ENCODE measurements at places on chromosomes 6 and 20.
A peak's percentile ranks its signal among the peaks of the same experiment; 100 is the strongest.

- DNase-seq: peak; percentile 87
These were observed 399.9 kb upstream of the MARCKS start for GRCh38 chr6:113457198-113457597.

GRCh38 chr6:9360881-9361280 is 925.5 kb upstream of the SLC35B3 start:
- no peak for DNase-seq

- DNase-seq: no peak
These were observed 57.8 kb upstream of the KLHL31 start for GRCh38 chr6:53723331-53723730.

DNA sequence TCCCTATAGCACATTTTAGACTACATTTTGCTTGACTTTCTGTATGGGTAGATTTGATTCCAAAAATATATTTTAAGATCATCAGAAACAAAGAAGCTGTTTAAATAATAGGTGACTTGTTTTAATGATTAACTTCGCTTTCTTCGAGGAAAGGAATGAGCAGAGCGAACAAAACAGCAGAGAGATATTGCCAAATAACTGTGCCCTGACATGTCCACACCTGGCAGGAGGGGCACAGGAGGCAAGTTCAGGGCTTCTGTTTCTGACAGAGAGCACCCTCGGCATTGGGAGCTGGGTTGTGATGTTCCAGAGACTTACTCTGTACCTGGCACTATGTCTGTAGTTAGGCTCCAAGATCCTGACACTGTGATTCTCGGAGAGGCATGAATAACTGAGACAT is 155.7 kb upstream of the SASH1 start:
- no peak for DNase-seq

- DNase-seq: peak; percentile 67
These were observed 143.4 kb downstream of the ADGRB3 start for GRCh38 chr6:68778356-68779020.

DNA sequence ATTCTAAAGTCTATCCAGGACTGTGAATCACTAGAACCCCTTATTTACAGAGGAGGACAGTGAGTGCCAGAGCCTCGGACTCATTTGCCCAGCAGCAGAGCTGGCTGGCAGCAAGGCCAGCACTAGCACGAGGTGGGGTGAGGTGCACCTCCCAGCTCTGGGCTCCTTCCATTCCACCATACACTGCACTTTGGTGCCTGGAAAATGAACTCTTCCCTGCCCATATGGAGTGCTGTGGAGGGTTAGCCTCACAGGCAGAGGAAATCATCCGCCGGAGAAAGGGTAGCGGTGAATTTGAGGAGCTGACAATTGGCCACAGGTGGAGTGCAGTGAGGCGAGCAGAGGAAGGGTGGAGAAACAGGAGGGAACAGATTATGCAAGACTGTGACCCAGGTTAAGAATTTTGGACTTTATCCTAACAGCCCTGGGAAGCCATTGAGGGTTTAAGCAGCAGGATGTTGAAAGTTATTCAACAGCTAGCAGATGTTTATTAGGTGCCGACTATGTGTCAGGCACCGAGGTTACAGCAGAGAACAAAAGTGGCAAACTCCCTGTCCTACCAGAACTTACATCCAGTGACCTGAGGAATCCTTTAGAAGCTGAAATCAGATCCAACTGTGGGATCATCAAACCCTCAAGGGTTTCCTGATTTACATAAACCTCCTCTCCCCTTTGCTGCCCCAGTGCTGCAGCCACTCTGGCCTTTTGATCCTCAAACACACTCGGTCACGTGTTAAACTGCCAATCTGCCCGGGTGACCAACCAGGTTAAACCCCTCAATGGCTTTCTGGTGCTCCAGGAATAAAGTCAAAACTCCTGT is 6.2 kb downstream of the TRIM26 start:
- DNase-seq: no peak

DNA sequence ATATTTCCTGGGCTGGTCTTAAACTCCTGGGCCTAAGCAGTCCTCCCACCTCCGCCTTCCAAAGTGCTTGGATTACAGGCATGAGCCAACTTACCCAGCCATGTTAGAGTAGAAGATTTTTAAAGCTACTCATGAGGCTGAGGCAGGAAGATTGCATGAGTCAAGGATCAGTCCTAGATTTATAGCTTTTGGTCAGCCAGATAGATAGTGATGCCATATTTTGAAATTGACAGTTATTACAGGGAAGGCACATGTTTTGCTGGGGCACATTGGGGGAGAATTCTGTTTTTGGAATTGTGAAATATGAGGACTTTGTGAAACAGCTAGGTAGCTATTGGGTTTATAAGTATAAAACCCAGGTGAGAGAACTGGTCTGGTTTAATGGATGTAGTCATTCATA is 40.9 kb downstream of the DOP1A start:
- DNase-seq: no peak

- peak; percentile 46 for DNase-seq
These were observed 28.0 kb upstream of the PTGIS start for GRCh38 chr20:49595811-49596561.

DNA sequence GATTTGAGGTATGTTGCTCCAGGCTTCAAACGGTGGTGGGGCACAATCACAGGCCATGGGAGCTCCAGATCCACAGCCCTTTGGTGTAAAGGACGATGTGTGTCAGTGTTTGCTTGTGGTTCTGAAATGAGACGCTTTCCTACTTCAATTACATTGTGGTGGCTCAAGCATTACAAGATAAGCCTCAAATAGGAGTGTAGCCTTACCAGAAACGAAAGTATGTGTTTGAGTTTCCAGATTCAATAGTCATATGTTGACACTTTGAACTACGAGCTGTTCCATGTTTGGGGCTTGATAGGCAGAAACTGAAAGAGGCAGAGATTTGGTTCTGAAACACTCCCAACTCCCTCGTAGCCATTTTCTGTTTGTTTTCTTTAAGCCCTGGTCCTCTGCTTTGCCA is 187.1 kb downstream of the MYLK4 start:
- no peak for DNase-seq

DNA sequence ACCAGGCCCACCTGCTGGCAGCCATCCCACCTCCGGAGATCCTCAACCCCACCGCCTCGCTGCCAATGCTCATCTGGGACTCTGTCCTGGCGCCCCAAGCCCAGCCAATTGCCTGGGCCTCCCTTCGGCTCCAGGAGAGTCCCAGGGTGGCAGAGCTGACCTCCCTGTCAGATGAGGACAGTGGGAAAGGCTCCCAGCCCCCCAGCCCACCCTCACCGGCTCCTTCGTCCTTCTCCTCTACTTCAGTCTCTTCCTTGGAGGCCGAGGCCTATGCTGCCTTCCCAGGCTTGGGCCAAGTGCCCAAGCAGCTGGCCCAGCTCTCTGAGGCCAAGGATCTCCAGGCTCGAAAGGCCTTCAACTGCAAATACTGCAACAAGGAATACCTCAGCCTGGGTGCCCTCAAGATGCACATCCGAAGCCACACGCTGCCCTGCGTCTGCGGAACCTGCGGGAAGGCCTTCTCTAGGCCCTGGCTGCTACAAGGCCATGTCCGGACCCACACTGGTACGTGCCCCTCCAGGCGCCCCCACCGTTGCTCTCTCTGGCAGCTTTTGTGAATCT is 1.1 kb downstream of the SNAI1 start:
- no peak for DNase-seq

DNA sequence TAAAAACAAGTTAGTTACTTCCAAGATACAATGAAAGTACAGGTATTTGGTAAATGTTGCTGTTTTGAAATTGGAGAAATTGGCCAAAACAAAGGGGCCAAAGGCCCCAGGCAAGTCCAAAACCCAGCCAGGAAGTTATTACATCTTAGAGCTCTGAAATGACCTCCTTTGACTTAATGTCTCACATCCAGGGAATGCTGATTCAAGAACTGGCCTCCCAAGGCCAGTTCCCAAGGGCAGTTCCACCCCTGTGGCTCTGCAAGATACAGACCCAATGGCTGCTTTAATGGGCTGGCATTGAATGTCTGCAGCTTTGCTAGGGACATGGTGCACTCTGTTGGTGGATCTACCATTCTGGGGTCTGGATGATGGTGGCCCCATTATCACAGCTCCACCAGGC is 217.3 kb upstream of the FKBP1C start:
- DNase-seq: no peak

GRCh38 chr6:143399176-143399575 is 51.3 kb downstream of the ADAT2 start:
- no peak for DNase-seq

GRCh38 chr6:144153260-144153659 is 2.9 kb downstream of the STX11 start:
- no peak for DNase-seq

DNA sequence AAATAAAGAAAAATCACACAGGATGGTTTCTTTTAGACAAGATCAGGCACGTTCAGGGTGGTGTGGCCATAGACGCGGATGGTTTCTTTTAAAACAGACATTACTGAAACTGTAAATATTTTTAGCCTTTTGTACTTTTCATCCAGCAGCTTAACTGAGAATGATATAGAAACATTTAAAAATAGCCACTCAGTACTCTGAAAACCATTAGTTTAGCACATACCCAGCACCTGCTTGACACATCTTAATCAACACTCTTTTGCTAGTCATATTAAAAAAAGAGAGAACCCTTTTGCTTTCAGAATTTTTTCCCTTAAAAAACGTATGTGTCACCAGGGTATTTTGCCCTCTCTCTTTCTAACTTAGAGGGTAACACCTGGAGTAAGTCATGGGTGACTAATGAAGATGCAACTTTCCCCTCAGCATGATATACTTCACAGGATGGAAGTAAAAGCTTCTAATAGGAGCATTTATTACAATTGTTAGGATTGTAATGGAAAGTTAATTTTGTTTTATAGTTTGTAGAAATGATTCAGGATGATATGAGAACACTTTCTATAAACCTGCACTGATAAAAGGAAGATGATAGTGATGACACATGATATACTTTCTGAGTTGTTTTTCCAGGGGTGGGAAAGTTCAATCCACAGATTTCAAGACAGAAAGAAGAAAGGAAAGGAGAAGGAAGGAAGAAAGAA is 45.2 kb downstream of the BACH2 start:
- DNase-seq: no peak

GRCh38 chr20:21278829-21279228 is 24.3 kb upstream of the XRN2 start:
- DNase-seq: no peak

DNA sequence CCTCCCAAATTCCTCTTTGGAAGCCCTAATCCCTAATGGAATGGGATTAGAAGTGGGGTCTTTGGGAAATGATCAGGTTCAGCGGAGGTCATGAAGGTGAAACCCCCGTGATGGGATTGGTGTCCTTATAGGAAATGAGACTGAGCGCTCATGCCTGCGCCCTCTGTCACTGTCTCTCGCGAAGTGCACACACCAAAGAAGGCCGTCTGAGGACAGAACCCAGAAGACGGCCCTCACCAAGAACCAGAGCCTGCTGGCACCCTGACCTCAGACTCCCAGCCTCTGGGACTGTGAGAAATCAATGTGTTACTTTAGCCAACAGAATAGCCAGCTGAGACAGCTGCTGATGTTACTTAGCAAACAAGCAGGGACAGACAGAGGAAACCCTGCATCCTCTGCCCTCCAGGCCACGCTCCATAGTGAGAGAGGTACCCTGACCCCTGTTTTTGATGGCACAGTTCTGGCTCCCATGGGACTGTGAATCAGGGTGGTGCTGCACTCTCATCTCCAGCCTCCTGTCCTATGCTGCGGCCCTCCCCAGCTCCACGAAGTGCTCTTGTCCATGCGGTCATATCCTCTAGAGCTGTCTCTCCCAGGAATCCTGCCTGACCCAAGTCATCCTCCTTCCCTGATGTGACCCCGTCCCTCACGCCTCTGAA is 369.3 kb downstream of the ZFAND3 start:
- no peak for DNase-seq

GRCh38 chr20:63701051-63701328 is 4.5 kb downstream of the TNFRSF6B start:
- no peak for DNase-seq

DNA sequence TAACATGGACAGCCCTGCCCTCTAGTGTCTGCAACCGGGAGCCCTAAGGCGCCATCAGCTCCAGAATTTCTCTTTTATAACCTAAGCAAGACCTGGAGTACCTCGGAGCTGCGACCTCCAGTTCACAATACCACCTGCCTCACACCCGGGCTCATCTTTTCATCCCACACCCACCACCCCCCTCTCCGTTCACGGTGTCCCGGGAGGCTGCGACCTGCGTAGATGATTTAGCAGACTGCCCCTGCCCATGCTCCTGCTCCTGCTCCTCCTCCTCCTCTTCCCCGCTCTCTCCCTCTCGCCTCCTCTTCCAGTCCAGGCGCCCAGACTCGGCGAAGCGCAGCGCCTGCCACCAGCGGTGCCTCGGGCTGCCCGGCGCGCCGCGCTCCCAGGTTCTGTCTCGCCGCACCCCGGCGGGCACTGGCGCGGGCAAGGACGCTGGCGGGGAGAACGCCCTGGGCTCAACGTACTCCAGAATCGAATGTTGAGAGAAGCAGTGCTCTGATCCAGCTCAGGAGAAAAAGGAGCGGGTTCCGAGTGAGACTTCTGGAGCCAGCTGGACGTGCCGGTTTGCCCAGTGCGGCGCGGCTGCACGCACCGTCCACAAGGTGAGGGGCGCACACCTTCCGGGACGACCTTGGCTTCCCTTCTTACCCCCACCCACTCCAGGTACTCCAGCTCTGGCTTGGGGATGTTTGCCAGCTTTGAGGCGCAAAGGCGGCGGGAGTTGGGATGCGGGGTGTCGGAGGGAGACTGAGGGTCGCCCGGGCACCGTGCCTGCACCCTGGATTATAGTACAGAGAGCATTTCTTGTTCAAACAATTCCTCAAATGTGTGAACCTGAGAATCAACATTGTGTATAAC is at the start of gene HTR1E:
Gene HTR1E (plus strand): TSS at position 310 of the 861 bp plus-strand sequence. CDS start 77,807 bp downstream, outside the sequence.
- no peak for DNase-seq

DNA sequence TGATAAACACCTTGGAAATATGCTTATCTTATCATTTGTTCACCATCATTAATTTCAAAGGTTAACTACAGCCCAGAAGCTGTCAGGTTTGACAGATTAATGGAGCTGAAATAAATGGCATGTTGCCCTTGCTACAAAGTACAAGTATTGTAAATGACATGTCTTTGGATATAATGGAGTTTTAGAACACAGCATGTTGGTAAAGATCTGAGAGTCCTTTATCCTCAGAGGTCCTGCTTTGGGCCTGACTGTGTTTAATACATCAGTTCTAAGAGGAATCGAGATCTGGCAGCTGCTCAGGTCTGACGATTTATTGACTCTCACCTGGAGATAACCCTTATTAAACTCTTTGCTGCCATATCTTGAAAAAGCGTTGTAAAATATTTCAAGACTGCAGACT is 222.7 kb upstream of the OPRM1 start:
- no peak for DNase-seq

DNA sequence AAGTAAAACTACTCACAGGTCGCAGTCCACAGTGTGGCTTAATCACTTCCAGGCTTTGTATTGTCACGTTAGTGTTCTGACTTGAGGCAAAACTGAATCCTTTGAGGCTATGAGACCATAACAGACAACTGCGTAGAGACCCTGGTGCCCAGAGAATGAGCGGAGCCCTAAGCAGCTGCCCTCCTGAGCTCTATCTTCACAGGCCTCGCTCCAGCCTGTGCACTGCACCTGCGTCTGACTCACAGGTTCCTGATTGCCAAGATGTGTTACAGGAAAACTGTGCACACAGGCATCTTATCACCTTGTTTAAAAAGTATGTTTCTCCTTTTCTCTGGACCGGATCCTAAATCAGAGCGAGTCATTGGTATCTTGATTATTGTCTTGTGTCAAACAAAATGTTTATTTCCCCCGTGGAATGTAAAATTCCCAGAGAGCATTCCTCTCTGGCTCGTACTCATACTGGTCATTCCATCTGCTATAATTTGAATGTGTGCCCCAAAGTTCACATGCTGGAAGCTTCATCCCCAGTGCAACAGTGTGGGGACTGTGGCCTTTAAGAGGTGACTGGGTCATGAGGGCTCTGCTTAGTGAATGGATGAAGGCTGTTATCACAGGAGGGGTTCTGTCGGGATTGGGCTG is 25.7 kb downstream of the PRR18 start:
- no peak for DNase-seq
